ENCODE measurements at places on chromosomes 5 and 9.

GRCh38 chr9:121556082-121556481, 56.4 kb upstream of the GGTA1 start:
- DNase-seq: no peak

GRCh38 chr9:119004618-119004990, 364.6 kb downstream of the BRINP1 start:
- no peak for DNase-seq

DNA sequence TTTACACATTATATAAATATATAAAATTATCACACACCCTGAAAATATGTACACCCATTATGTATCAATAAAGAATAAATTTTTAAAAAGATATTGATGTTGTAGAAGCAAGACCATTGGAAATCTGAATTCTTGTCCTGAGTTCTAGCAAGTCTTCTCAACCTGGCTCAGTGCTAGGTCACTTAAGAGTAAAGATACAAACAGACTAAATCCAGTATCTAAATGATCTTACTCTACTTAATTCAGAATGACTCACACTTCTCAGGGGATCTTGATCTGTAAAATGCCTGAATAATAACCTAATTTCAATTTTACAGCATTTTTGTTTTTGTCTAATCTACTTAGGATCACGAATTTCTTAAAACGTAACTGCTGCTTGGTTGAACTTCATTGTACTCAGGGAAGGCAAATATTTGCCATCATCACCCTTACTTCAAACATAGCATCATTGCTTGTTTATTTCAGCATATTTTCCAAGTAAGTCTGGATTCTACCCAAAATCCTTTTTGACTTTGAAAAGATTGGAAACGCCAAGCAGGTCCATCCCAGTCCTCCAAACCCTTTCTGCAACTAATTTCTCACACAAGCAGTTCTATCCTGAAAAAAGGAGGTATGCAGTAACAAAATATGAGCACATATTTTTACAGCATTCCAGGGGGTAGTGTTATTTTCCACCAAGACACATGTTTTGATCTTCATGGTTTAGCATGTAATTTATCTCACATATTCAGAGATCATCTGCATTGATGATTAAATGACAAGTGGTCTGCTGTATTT, 582.6 kb downstream of the PSAT1 start:
- no peak for DNase-seq

- DNase-seq: no peak
Measured at GRCh38 chr5:522899-523440, 1.3 kb downstream of the SLC9A3 start.

GRCh38 chr5:14447958-14448911, 133.4 kb upstream of the OTULINL start:
- no peak for DNase-seq

DNA sequence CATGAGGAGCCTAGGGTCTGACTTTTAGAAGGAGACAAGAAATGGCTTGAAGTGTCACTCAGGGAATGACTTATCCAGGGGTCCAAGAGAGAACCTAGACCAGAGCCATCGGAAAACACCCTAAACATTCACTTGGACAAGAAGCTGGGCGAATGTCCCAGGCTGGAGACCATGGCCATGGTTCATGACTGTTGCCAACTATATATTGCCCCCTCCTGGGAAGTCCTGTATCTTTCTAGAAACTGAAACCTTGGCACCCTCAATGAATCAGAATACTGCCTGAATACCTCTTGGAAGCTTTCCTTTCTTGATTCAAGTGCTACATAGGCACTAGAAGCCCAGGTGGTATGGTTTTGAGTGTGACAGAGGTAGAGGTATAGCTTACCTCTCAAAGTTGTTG, 29.9 kb downstream of the TRMO start:
- no peak for DNase-seq

DNA sequence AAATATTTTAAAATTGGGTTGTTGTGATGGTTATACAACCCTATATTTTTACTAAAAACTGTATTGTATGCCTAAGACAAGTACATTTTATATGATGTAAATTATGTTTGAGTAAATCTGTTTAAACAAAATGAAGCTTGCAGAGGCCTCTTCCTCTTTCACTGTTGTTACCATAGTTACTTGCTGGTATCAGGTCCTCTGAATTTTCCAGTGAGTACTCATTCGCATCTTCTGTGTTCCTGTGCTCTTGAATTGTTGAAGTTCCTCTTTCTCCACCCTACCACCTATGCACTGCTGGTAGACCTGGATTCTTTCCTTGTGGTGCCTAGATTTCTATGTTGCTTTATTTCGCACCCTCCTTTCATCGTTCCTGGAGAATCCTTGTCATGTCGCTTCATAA, 938.5 kb upstream of the ACO1 start:
- DNase-seq: no peak

- DNase-seq: no peak
Measured at GRCh38 chr9:2215921-2216441, 200.8 kb downstream of the SMARCA2 start.

DNA sequence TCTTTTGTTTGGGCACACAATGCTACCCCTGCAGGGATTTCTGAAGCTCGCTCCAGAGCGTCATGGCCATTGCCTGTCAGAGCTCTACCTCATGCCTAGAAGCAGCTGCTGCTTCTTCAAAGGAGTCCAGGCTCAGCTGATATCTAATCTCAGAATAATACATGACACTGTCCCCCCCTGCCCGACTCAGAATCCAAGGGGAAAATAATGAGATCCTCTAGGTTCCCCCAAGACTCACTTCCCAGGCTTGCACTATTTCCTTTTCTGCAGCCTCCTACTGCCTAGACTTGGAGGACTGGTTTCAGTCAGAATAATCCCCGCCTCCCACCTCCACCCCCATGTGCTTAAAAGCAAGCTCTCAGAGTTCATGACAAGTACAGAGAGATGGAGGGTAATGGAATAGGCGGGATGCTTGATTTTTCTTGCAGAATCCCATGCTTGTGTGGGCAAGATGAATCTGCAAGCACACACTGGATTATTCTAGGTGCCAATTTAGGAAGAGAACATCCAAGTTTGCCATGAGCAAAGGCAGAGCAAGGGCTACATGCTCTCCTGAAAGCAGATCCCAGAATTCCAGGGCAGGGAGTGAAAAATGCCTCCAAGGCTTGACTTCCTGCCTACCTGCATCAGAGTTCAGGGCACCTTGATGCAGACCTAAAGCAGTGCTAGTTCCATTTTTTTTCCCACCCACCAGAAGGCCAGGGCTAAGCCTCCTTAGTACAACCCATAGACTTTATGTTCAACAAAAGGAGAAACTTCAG, 97.4 kb upstream of the IFNK start:
- peak; percentile 33 for DNase-seq

DNA sequence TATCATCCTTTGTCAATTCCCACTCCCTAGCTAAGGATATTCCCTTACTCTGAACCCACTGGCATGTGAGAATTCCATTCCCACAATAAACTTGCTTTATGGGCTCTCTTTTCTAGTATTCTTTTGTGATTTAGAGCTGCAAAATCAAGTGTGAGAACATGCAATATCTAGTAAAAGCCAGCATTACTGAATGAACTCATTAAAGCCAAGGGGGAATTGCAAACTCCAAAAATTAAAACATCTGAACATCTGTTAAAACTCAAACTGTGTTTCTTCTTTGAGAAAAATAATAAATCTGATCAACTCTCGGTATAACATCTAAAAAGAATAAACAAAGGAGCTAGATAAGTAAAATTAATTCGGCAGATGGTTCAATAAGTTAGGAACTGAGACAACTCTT, 53.1 kb upstream of the MPDZ start:
- no peak for DNase-seq

- DNase-seq: no peak
Measured at GRCh38 chr5:73896097-73896496, 270.1 kb downstream of the ARHGEF28 start.

- no peak for DNase-seq
Measured at GRCh38 chr9:12785260-12785770, 10.5 kb downstream of the LURAP1L start.

- no peak for DNase-seq
Measured at GRCh38 chr5:100550531-100551051, 15.4 kb downstream of the FAM174A start.

DNA sequence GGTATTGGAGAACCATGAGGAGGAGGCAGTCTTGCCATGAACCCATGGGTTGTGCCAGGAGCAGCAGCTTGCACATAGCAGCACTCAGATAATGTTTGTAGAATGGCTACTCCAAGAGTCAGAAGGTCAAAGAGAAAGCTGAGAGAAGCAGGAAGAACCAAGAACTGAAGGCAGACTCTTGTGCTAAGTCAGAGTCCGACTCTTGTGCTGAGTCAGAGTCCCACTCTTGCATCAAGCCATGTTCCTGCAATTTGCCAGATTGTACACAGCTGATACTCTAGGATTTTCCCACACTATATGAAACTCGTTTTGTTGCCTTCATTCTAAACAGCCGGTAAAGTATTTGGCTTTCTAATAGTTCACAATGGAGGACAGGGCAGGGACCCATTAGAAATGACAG, 26.2 kb upstream of the HSPA9 start:
- DNase-seq: peak; percentile 89

DNA sequence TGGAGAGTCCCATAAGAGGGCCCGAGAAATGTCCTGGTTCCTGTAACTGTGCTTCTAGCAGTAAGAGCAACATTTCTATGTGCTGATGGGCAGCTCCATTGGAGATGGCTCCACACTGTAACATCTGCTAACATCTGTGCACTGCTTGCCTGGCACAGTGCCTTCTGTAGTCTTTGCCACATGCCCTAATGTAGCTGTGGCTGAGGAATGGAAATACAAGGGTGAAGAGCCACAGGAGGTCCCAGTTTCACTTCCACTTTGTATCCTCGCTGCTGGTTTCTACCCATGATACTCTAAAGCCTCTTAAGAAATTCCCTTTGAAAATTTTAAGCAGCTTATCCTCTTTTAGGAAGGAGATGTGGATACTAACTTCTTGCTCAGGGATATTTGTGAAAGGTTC, 97.4 kb downstream of the HOMER1 start:
- DNase-seq: peak; percentile 60

DNA sequence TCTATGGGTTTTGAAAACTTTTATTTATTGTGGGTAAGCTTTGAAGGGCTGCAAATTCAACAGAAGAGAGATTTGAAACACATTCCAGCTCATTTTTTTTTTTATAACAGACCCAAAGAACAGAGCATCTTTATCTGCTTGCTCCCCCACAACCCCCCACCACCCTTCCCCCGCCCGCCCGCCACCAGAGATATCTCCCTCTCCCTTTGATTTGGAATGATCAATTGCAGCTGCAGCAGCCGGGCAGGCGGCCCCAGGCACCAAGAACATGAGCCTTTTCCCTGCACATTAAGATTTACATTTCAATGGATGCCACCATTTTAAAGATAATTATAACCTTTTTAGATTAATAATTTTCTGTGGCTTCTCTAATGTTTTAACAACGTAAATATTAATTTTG, 510.9 kb downstream of the ZNF608 start:
- DNase-seq: no peak

GRCh38 chr5:176491101-176491502, 42.9 kb downstream of the FAF2 start:
- DNase-seq: no peak

DNA sequence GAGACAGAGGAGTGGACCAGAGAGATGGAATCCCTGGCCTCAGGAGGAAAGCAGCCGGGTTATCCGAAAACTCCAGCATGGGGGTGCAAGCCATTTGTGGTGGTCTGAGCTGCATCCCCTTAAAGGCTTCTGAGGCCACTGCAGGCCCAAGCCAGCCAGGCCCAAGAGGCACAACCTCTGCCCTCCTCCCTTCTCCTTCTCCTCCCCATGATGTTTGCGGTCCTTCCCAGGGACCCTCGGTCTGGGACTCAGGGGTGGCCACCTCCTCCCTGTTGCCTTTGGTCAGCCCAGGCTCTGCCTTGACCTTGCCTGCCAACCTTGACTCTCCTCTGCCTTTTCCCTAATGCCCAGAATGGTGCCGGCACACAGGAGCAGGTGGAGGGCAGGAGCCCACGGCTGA, 4.6 kb downstream of the NCS1 start:
- no peak for DNase-seq

DNA sequence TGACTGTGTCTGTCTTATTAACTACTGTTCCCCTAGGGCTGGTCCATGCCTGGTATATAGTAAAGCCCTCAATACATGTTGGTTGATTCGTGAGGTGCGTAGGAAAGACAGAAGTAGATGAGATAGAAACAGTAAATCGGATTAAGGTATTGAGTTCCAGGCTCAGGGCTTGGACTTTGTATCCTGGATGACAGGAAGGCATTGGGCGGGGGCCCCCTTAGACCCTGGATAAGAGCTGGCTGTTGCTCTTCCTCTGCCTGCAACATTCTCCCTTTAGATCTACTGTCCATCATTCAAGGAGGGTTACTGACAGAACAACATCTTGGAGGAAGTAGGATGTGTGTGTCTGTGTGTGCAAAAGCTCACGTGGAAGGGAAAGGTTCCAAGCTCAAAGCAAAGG, 31.2 kb upstream of the CTNNA1 start:
- DNase-seq: no peak

DNA sequence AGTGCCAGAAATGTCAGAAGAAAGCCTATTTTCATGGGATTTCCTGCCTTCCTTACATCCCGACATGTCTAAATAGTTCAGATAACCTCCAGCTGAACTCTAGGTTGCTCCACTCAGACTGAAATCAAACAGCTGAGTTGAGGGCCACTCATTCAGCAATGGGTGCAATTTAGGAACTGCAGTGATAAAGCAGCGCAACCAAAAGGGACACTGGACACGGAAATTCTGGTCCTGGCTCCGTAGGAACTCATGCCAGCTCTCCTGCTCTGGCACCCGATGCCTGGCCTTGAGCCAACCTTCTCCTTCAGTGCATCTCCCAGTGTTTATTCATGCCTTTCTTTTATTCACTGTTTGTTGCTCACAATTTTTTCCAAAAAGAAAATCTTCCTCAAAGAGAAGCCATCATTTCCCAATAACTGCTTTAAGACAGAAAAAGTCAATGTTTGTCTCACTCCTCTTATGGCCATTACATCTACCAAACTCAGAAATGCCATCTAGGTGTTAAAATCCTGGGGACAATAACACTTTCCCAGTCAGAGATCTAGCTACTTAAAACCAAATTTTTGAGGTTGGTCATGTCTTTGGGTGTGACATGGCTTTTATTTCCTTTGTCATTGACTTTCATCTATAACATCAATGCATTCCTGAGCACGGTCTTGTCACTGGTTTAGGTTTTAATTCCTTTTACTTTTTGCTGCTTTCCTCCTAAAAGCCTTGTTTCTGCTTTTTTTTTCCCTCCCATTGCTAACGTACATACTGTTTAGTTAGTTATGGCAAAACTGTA, 126.9 kb downstream of the PDE4D start:
- no peak for DNase-seq
